ENCODE measurements at places on chromosomes 3 and 15.

DNA sequence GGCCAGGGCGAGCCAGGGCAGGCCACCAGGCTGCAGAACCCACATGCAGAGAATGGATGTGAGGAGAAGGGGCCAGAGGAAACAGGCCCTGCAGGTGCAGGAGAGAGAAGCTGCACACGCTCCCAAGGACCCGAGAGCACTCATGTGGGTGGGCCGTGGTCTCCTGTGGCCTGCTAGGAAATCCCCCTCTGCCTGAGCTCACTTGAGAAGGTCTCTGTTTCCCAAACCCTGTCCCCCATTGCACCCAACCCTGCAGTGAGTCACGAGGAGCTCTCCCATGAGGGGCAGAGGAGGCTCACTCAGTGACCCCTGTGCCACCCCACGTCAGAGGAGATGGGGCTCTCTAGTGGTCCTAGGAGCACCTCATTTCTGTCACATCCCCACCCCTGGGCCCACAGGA lies 111.1 kb downstream of the KLF13 start:
- no peak for DNase-seq

DNA sequence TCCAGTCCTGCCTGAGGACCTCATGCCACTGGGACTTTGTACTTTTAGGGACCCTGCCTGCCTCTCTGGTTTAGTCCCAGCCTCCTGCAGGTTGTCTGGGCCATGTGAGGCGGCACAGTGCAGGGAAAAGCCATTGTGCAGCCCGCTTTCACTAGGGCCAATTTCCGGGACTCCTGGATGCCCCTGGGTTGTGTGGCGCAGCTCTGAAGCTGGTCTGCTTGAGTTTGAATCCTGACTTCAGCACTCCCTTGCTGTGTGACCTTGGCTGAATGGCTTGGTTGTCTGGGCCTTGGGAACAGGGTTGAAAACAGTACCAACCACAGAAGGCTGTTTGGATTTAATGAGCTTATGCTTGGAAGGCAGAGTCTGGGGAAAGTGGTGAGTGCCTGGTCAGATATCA lies 8.3 kb downstream of the TEX264 start:
- no peak for DNase-seq

GRCh38 chr3:54628888-54629441 lies 298.9 kb downstream of the LRTM1 start:
- peak; percentile 63 for DNase-seq

DNA sequence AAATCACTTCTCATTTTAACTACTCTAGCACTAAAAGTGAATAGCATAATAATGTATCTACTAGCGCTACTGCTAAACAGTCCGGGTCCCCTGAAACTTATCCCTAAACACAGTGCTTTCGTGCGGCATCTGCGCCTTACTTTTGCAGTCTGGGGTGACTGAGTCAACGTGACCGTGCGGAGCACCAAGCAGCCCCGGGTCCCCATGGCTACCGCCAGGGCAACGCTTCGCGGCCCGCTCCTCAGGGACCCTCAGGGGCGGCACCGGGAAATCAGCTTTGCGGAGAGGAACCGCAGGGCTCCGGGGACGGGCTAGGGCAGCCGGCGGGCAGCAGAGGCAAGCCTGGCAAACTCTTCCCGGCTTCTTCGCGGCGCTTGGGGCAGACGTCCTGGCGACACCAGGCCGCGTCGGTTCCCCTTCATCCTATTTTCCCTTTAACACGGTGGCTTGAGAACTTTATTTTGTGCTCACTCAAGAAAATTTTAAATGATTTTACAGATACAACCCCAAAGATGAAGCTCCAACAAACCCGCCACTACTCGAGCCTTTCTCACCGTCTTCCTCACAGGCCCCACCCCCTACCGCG lies 757 bp upstream of the DIPK2A start:
- DNase-seq, result peak; percentile 89

GRCh38 chr3:38315488-38316230 lies 30.9 kb upstream of the XYLB start:
- DNase-seq, result no peak

DNA sequence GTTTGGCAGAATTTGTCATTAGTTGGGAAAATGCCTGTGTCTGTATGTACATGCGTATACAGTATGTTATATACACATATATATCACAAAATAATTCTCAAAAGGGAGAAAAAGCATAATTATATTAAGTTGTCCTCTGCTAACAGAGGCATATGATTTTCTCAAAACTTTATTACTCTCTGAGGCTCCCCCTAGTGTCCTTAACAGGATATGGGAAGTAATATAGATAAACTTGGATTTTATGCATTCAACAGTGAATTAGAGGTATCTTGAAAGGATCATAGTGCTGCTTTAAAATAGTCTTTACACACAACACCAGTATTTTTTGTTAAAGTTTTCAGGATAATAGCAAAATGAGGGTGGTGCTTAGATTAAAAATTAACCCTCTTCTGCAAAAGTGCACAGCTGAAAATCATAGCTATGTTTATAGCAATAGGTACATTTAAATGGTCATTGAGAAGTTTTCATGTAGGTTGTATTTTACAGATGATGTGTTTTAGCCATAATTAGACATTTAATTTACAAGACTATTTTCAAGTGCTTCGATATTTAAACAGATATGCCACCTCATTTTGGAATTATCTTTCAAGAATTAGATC lies 454.0 kb upstream of the ROBO2 start:
- DNase-seq, result no peak

- peak; percentile 66 for DNase-seq
These were observed 429 bp downstream of the PARP9 start for GRCh38 chr3:122563717-122564025.

- no peak for DNase-seq
These were observed 48.3 kb downstream of the NPTN start for GRCh38 chr15:73584699-73585420.

DNA sequence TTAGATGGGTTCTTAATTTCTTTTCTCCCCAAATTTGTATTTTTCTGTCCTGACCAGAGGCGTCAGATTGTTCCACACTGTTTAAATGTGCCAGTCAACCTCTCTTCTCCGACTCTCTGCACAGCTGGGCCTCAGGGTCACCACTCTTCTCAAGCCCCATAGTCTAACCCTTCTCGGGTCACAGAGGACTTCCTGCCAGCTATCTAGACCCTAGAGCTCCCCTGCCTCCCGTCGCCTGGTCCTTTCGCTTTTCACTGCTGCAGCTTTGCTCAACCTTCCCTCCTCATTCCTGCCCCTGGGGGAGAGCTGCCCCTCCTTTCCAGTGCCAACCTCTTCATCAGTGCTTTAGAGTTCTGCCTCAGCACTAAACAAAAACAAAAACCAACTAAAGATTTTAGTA lies 151.7 kb downstream of the ATG7 start:
- peak; percentile 47 for DNase-seq

DNA sequence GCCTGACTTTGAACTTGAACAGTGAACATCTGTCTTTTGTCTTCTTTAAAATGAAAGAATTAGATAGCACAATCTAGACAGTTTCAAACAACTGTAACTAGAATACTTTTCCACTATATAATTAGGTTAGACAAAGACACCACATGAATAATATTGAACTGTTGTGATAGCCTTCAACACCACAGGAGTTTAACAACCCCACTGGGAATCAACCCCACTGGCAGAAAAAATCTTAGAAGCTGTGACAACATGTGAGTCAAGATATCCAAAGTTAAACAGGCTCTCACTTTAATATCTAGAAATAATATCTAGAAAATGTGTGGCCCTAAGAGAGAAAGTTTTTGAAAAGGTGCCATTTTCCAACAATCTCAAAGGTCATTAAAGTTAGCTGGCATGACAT lies 64.4 kb upstream of the PRICKLE2 start:
- DNase-seq, result no peak

DNA sequence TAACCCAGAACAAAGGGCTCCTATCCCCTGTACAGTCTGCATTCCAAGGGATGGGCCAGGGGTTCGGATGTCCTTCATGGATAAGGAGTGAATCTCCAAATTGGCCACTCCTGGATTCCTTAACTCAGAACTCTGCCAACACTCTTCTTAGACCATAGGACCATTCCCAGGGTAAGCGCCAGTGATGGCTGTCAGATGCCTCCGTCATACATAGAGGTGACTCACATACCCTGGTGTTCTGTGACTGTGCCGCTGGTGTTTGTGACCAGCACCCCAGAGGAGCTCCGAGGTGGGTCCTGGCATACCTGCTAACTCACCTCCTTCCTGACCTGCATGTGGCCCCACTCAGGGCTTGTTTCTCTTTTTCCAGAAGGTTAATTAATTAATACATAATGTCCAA lies 134.7 kb downstream of the KLF13 start:
- peak; percentile 18 for DNase-seq

DNA sequence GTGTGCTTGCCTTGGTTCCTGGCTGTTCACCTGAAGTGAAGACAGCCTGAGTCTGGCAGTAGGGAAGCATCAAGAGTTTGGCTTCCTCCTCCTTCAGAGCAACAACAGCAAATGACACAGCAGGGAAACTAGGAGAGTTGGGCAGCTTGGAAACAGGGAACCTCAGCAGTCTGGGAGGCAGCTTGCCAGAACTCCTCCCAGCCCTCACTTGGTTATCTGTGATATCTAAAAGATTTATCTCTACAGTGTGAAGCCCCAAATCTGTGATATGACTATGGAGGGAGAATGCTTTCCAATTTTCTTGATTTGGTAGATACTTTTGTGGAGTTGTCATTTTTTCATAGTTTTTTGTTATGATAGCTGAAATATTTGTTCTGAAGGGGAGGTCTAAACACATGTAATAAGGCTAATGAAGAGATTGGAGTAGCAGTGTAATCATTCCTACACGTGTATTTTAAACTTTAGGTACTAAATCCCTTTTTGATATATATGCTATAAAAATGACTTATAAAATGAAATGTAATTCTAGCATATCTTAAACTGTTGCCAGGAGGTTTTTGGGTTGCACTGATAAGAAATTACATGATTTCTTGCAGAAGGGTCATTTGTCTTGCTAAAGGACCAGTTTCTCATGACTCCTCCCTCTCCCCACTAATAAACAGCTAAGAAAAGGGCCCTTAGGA lies 20.8 kb downstream of the UBE2E1 start:
- DNase-seq, result peak; percentile 63

DNA sequence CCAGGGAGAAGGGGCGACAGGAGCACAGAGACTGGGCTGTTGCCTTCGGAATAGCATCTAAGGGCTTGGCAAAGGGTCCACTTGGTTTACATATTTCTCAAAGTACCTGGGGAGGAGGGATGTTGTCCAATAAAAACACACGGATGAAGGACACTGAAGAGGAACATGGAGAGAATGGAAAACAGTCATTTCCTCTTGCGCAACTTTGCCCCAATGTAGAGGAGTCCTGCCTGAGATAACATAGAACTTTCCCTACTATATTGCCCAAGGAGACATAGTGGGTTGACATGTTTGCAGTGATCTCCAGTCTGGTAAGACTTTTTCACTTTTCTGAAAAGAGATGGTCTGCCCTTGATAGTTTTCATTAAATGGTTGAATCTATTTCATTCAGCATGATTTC lies 468.8 kb upstream of the SUCLG2 start:
- DNase-seq, result no peak

- DNase-seq, result peak; percentile 85
These were observed 36.3 kb upstream of the TMC3 start for GRCh38 chr15:81410318-81410753.

Data from endodermal cell (in vitro differentiated cells).